ENCODE measurements at places on chromosomes 3 and 15.

- no peak for DNase-seq
Measured at GRCh38 chr3:187016639-187017345, 86.5 kb downstream of the ST6GAL1 start.

DNA sequence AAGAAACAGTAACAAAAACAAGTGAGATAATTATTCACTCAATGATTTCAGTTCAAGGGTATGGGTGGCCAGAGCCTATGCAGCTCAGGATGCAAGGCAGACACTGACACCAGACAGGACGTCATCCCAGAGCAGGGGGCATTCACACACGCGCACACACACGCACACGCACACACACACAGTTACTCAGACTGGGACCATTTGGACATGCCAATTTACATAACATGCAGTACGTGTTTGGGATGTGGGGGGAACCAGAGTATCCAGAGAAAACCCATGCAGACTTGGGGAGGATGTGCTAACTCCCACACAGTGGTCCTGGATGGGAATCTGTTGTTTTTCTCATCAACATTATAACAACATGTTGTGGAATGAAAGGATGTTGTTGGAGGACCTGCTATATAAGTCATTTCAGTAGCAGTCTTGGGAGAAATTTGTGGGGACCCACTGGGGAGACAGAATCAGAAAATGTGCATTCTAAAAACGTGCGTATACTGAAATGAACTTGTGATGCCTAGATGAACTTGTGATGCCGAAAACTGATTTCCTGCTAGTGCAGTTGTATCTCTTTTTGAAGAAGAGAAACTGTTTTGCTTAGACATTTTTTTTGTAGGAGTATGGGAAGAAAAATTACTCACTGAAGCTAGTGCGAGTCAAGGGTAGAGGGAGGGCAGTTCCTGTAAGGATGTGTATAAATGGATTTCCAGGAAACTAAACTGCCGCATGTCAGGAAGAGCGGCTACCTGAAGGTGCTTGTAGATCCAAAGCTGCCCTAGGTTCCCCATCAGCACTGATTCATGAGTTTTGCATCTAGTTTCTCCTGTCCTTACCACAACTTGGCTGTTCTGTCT is 25.2 kb downstream of the CD200 start:
- DNase-seq: peak; percentile 22

GRCh38 chr15:99310745-99311144 is 59.5 kb downstream of the LRRC28 start:
- DNase-seq: no peak

DNA sequence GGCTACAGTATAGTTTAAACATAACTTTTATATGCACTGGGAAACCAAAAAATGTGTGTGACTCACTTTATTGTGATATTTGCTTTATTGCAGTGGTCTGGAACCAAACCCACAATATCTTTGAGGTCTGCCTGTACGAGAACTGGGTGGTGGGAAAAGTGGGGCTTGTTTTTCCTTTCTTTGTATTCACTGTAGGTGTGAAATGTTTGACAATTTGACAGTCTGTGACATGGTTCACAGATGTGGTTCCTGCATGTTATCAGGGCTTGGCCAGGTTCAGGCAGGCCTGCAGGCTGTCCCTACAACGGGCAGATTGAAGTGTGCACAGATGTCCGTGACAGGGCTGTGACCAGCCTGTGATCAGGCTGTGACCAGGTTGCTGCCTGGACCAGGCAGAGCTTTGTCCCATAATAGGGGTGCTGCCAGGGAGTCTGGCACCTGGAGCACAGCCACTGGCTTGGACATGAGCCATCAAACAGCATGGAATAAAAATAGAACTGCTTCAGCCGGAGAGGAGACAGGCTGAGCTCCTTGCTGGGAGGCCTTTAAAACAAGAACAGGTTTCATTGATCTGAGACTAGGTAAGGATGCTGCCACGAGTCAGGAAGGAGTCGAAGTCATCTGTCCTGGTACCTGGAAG is 61.0 kb downstream of the KLF13 start:
- no peak for DNase-seq

GRCh38 chr3:54235998-54236397 is 113.6 kb downstream of the CACNA2D3 start:
- DNase-seq: no peak

GRCh38 chr15:29903785-29904464 is 81.7 kb upstream of the TJP1 start:
- DNase-seq: no peak

- DNase-seq: no peak
Measured at GRCh38 chr3:186754006-186754405, 29.4 kb upstream of the EIF4A2 start.

- no peak for DNase-seq
Measured at GRCh38 chr3:8576841-8577571, 67.6 kb downstream of the SSUH2 start.

GRCh38 chr3:132210476-132211346 is 106.5 kb upstream of the ACP3 start:
- no peak for DNase-seq

DNA sequence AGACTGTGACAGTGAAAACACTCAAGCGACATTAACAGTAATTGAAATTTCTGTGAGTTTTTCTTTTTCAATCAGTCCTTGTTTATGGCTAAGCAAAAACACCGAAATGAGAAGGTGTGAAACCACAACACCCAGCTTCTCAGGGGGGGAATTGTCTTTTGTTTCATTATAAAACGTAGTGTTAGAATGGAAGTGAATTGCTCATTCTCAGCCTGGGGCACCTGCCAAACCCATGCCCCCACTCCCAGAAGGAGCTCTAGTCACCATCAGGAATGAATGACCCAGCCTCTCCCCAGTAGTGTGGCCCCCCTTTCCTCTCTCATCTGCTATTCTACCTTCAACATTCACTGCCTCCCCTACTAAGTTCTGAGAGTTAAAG is 185.8 kb upstream of the CFAP20DC start:
- no peak for DNase-seq

DNA sequence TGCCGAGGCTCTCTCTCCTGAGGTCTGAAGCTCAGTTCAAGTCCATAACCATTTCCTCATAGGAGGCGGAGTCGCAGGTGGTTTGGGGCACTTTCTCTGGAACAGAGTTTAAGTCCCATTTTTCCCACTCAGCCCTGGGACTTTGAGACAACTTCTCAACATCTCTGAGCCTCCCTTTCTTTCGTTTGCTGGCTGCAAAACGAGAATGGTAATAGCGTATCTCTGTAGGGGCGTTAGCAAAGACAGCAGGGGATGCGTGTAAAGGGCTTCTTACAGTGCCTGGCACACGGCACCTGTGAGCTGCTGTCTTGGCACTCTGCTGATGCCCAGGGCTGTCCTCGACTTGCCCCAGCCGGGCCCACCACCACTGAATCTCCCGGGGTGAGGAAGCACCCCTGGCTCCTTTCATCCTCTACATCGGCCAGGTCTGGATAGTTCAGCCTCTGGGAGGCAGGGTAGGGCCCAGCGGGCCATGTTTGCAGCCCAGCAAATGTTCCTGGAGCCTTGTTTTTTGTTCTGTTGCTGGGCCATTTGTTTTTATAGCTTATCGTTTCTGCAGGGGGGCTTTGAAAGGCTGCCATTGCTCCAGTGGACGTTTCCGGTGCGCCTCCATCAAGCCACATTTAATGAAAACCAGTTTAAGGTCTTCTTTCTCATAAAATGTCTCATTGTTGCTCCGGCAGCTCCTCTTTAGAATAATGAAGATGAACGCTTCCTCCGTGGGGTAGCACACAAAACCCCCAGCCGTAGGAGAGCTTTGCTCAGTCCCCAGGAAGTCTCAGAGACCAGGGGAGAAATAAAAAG is 60.0 kb upstream of the WNT5A start:
- no peak for DNase-seq

All from activated naive CD4-positive, alpha-beta T cell treated with anti-CD3 and anti-CD28 coated beads, Interleukin-2, amount 50 U/mL, for 16 hours (primary cell).